Activated CD4-positive, alpha-beta T cell treated with anti-CD3 and anti-CD28 coated beads, Interleukin-2, amount 50 U/mL, for 16 hours (primary cell): ENCODE measurements at places on chromosomes 4 and X.

DNA sequence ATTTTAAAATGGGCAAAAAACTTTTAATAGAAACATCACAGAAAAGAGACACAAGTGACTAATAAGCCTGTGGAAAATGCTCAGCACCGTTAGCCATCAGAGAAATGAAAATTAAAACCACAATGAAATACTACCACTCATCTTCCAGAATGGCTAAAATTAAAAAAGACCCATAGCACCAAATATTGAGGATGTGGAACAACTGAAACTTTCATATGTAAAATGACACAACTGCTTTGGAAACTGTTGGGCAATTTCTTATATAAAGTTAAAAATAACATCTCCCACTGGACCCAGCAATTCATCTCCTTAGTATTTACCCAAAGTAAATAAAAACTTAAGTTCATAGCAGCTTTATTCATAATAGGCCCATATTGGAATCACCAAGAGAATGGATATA lies 94.2 kb downstream of the TENM3 start:
- no peak for DNase-seq

DNA sequence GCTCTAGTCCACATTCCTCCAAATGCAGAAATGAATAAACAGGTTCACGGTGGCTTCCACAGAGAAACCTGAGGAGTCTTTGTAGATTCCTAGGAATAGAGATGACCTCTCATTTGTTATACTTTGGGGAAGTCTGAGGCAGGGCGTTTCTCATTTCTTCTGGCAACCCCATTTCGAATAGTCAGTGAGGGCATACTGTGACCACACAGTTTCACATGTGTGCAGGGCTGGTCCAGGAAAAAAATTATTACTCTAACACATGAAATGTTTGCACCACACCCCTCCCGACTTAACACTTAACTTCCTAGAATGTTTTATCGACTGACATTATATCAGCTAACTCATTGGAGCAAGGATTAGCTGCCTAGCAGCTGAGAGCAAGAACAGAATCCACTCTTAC lies 12.0 kb downstream of the FRMD7 start:
- DNase-seq, result no peak

DNA sequence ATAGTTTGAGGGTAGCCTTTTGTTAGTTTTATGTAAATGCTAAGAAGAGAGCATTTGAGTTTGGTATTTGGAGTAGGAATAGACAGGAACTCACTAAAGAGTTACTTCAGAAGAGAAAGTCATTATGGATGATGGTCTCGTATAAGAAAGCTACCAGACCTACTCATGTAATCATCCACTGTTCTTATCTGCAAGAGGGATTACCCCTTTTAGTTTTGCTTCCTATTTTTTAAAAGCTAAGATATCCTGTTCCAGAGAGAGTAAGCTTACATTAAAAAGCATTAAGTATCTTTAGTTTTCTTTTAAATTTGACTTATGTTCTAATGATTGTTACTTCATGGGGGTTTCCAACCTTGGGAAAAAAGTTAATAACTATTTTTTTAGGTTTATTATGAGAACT lies 12.5 kb upstream of the ART3 start:
- no peak for DNase-seq

- no peak for DNase-seq
These were observed 111.2 kb upstream of the GRXCR1 start for GRCh38 chr4:42781315-42781714.

GRCh38 chr4:153488006-153488891 lies 22.1 kb downstream of the TMEM131L start:
- DNase-seq, result peak; percentile 76

DNA sequence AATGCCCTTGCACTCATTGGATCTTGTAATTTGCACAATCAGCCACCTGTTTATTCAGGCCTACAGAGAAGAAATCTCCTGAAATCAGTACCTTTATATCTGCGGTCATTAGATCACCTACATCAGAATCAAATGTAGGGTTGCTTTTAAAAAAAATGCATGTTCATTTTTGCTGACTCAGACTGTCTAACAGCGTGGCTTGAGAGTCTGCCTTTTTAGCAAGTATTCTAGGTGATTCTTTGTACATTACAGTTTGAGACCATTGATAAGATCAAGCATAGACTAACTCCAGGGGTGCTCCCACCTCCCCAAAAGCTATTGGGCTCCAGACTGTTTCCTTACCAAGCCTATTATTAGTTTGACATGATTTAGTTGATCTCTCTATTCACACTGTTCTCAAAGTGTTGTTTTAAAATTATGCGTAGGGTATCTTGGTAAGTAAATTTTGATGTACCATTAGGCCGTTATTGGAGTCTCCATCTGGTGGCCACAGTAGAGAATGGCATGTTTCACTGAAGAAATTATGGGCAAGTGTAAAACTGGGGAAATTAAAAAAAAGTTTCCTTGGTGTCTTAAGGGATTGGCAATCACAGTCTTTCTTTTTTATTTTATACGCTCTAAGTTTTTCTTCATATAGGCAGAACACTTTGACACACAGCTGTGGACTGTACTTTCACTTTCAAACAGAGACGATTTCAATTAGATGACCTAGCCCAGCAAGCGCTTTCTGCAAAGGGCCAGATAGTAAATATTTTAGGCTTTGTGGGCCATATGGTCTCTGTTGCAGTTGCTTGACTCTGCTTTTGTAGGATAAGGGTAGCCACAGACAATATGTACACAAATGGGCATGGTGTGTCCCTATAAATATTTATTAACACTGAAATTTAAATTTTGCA lies 33.7 kb upstream of the MSL3 start:
- DNase-seq, result peak; percentile 43

- DNase-seq, result peak; percentile 40
These were observed 158.4 kb downstream of the TENT5D start for GRCh38 chrX:80578517-80579105.

- no peak for DNase-seq
These were observed 849.6 kb upstream of the INTU start for GRCh38 chr4:126783191-126783590.

DNA sequence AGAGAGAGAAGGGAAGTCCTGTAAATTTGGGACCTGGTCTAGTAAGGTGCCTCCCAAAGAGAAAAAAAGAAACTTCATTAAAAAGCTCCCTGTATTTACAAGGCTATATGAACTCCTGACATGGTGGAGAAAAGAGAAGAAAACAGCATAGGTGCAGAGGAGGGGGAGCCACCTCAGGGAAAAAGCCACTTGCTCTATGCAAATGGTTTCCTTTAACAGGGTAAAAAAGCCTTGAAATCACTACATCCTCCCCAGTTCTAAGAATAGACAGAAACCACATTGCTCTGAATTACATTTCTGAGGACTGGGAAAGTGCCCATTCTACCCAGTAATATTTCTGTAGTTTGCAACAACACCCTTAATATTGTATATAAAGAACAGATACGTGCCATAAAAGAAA lies 165.5 kb downstream of the KLF8 start:
- peak; percentile 28 for DNase-seq

- no peak for DNase-seq
These were observed 8.0 kb upstream of the UBE2K start for GRCh38 chr4:39689970-39690369.

GRCh38 chr4:123433573-123433972 lies 37.0 kb downstream of the SPRY1 start:
- DNase-seq, result no peak

DNA sequence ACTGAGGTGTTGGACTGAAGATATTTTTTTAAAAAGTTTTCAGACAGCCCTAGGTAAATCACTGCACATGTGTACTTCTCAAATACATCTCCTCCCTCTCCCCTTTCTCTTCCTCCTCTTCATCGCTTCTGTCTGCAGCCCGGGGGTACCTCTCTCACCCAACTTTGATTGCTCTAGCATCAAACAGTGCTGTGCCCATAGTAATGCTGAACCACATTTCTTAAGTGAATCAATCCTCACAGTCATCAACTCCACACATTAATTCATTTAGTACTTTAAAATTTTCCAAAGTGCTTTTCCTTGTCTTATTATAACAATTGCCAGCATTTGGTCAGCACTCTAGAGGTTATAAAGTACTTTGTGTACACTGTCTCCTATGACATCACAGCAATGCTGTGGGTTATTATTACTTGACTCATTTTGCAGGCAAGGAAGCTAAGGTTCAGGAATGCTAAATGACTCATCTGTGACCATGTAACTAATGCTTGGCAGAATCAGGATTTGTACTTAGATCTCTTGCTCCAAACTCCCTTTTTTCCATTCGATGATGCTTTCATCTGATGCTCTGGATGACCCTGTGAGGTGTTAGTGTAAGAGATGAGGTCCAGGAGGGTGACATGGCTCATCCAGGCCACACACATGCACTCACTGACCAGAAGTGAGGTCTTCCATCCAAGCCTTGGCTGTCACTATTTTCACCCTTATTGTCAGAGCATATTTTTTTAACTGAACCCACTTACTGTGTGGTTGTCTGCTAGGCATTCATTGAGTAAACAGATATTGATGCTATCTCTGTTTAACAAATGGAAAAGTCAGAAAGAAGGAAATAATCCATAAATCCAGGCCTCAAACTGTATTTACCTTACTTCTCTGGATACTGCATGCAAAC lies 58.8 kb downstream of the RHOH start:
- DNase-seq, result peak; percentile 65

DNA sequence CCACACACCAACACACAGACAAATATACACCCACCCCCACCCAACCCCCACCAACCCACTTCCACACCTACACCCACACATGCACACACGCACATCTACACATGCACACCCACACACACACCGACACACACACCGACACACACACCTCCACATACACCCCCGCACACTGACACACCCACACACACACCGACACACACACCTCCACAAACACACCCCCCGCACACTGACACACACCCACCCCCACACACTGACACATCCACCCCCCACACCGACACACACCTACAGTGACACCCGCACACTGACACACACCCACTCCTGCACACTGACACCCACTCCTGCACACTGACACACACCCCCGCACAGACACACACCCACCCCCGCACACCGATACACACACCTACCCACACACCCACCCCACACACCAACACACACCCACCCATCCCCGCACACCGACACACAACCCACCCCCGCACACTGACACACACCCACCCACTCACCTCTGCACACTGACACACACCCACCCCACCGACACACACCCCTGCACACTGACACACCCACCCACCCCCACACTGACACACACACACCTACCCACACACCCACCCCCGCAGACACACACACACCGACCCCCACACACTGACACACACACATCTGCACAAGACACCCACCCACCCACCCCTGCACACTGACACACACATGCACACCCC lies 31.1 kb downstream of the FGFRL1 start:
- DNase-seq, result no peak

GRCh38 chr4:101018836-101019235 lies 328.5 kb downstream of the PPP3CA start:
- peak; percentile 42 for DNase-seq

DNA sequence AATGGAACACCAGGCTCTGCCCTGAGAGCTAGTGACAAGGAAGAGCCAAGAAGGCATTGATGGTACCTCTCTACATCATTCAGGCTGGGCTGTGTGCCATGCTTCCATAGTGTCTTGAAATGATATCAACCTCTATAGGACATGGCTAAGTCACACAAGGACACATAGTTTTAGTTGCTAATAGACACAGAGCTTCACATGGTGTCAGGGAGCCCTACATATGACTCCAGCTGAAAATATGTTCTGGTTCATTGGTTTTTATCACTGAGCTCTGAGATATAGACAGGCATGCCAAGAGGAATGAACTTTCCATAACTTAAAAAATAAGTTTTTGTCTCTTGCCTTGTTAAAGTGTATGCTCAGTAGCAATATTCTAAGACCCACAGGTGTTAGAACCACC lies 72.1 kb upstream of the PRKG2 start:
- DNase-seq, result no peak

DNA sequence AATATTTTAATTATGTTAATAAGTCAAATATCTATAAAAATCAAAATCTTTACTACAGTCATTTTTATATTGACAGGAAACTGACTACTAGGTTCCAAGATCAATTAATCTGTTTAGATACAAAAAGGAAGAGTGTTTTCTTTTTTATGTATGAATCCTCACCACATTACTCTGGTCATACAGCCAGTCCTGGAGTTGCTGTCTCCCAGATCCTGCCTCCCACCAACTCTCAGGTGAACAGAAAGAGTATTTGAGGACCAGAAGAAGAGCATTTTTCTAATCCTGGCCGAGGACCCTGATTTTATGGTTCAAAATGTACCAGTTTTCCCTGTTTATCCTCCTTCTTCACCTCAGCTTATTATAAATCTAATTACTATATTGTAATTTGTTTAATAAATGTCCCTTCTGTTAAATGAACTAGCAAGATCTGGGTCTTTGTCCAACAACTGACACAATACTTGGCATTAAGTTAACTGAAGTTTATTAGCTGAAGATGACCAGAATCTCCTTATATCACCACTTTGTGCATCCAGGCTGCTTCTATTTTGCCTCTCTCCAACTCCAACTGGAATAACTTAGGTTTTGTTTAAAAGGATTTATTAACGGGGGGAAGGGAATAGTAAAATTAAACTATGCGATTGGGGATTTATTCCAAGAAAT lies 224.4 kb upstream of the PCDH7 start:
- no peak for DNase-seq

- no peak for DNase-seq
These were observed 342.8 kb downstream of the FBXW7 start for GRCh38 chr4:152193059-152193458.

DNA sequence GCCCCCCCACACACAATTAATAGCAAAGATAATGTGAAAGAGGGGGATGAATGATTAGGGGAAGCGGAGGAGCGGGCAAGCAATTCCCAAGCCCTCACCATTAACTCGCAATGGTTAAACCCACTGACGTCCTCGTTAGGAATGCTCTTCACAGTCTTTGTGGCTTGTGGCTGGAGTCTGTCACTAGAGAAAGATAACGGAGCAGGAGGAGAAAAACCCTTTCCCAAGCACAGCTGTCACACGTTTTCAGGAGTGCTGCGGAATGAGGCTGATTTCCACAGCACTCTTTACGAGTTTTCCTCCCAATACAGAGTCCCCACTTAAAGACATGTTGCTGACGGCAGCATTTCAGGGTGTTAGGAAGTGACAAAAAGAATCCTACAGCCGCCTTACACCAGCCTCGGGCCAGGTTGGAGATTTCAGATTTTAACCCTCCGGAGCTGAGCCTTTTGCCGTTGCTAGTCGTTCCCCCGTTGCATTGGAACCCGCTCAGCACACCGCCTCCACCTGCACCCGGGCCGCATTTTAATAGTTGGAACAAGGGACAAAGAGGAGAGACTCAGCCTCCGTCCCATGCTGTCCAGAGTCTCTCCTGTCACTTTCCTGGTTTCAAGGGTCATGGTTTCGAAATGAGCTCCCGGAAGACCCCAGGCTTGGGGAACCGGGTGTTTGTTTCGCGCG lies 92.2 kb downstream of the GEMIN8 start:
- no peak for DNase-seq

GRCh38 chrX:41022566-41022965 lies 62.7 kb upstream of the USP9X start:
- DNase-seq, result peak; percentile 33

DNA sequence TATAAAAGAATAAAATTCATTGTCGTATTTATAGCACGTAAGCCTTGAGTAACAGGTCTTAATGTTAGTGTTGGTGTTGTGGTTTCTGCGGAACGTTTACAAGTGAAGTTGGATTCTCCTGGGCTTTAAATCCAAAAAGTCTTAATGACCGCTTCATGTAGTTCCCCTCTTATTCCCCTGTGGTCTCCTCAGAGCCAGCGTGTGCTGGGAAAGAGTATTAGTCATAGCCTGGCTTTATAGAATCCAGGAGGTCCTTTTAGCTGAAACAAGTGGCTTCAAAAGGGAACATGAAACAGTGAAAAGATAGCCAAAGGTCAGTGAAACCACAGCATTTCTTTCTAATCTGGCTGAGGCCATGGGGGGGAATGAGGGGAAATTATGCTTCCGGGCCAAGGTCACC lies 79.1 kb downstream of the CLCN4 start:
- no peak for DNase-seq

GRCh38 chrX:44621078-44621477 lies 78.4 kb upstream of the FUNDC1 start:
- no peak for DNase-seq
